Right ventricle myocardium inferior (tissue), 1 donor: ENCODE measurements at places on chromosomes 6 and 20.

GRCh38 chr6:14709900-14710299, 536.0 kb upstream of the JARID2 start:
- no peak for DNase-seq

- DNase-seq, result no peak
Observed at GRCh38 chr6:53630533-53631226, 34.9 kb downstream of the KLHL31 start.

- no peak for DNase-seq
Observed at GRCh38 chr6:114648847-114649246, 306.0 kb upstream of the HS3ST5 start.

DNA sequence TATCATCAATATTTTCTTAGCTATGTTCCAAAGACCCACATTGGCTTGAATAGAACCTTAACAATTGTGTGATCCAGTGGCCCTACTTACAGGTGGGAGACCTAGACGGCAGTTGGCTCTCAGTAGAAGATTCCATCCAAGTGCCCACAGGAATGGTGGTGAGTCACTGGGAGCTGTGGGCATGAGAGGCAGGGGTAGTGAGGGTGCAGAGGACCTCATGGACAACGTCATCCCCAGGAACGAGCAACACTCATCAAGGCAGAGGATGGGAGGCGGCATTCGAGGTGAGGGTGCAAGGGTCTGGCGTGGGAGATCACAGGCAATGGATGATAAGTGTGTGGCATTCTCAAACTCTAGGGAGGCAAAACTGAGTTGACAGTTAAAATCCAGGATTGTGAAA, 17.5 kb upstream of the SPO11 start:
- DNase-seq, result no peak

DNA sequence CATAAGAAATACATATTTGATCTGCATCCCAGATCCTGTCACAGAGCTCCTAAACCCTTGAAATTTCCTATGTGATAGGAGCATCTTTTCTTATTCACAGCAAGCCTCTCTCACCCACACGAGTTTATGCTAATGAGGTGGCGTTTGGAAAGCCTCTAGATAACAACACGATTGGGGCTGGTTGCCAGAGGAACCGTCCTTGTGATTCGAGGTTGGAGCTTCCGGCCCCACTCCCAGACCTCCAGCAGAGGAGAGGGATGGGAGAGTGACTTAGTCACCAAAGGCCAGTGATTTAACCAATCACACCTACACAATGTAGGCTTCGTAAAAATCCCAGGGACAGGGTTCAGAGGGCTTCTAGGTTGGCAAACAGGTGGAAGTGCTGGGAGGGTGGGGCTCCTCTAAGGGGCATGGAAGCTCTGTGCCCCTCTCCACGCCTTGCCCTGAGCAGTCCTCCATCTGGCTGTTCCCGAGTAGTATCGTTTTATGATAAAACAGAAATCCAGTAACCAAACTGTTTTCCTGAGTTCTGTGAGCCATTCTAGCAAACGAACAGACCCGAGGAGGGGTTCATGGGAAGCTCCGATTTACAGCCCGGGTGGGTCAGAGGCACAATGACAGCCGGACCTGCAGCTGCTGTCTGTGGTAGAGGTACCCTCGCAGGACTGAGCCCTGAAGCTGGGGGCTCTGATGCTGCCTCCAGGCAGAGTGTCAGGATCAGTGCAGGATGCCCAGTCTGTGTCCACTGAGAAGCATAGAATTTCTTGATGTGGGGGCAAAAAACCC, 238.1 kb upstream of the ARID1B start:
- no peak for DNase-seq
